Omental fat pad (tissue), 4 donors: ENCODE measurements at places on chromosomes 2 and 18. TPM values are rescaled to one million over a fixed set of nuclear protein-coding genes. Genes with fewer than 3 reads are reported as not detected.

DNA sequence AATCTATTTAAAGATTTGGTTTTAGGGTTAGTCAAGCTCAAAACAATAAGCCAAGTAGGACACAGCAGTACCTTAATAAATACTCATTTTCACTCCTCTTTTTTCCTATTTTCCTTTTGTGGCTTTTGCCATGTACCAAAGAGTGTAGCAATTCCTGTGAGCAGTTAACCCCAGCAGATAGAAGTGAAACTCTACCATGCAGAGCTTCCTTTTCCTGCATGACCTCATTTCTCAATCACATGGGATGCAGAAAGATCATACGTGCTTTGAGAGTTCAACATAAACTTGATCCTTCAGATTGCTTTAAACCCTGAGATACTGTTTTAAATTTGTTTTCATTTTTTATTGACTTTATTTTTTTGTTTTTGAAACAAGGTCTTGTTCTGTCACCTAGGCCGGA, 99.1 kb upstream of the ARHGAP15 start:
- no peak for DNase-seq

- DNase-seq, result no peak
Measured at GRCh38 chr2:11855064-11855760, 108.8 kb downstream of the LPIN1 start.

- no peak for DNase-seq
Measured at GRCh38 chr2:196336715-196337114, 165.3 kb upstream of the STK17B start.

DNA sequence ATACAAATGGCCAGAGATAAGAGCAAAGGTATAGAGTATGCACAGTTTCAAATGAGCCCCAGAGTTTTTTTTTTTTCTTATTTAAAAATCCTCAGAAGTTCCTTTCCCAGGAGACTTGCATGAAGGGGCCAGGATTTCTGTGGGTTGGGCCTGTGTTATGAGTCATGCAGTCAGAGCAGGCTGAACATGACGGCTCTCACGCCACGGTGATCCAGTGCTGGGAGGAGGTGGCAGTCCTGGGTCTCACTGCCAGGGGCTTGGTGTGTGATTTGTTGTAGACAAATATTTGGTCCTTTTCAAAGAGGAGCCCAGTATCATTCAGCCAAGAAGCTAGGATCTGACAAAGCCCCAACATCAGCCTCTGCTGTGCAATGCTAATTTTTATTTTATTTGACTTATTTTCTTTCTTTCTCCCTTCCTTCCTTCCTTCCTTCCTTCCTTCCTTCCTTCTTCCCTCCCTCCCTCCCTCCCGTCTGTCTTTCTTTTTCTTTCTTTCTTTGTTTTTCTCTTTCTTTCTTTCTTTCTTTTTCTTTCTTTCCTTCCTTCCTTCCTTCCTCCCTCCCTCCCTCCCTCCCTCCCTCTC, 10.4 kb upstream of the KCNE4 start:
- DNase-seq, result no peak

- DNase-seq, result no peak
Measured at GRCh38 chr18:24227977-24228666, 89.3 kb downstream of the CABYR start.

DNA sequence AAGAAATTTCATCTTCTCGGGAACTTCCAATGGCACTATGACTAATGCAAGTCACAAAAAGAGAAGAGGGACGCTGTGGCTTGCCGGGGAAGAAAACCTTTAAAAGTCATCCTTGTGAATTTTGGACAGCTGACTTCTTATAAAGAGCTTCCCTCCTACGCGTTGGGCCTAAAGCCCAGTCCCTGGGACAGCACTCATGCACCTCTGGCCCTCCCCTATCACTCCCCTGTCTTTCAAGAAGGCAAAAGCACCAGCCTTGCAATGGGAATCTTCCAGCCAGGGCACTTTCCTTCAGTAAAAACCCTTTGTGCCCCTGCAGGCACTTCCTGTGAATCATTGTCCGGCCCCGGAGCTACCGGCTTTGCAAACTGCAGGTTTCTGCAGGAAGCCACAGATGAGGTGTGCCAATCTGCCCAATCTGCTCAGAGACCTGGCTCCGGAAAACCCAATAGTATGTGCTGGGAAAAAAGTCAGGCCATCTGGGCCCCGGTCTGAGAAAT, 7.1 kb downstream of the MREG start:
- no peak for DNase-seq

GRCh38 chr2:38442643-38443541, 65.8 kb upstream of the ATL2 start:
- no peak for DNase-seq

- DNase-seq, result no peak
Measured at GRCh38 chr18:4400911-4401310, 54.2 kb downstream of the DLGAP1 start.

- no peak for DNase-seq
Measured at GRCh38 chr2:166375195-166375735, 479 bp downstream of the SCN9A start.

DNA sequence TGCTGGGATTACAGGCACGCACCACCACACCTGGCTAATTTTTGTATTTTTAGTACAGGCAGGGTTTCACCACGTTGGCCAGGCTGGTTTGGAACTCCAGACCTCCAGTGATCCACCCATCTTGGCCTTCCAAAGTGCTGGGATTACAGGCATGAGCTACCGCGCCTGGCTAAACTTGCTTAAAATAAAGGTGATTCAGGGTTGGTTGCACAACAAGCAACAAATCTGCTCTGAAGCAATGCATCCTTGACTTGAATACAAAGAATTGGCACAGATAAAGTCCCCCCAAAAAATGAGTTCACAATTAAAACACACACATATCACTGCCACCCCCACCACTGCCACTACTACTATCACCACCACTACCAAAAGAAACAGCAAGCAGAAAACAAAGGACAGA, 34.9 kb downstream of the CCDC88A start:
- DNase-seq, result no peak

- DNase-seq, result no peak
Measured at GRCh38 chr2:8999797-9000196, 3.7 kb downstream of the MBOAT2 start.

- no peak for DNase-seq
Measured at GRCh38 chr2:218871345-218872302, 9.0 kb upstream of the WNT10A start.

DNA sequence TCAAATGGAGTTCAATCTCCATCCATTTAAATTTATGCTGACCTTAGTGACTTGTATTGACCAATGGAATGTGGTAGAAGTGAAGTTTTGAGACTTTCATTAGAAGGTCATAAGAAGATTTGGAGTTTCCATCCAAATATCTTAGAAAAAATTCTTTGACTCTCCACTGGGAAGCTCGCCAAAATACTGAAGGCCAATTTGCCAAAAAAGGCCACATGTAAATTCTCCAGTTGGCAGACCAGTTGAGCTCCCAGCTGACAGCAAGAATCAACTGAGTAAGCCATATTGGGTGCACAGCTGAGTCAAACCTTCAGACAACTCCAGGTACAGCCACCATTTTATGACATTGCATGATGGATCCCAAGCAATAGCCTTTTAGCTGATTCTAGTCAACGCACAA, 228.3 kb upstream of the SETBP1 start:
- no peak for DNase-seq

- no peak for DNase-seq
Measured at GRCh38 chr2:23673082-23673481, 253.8 kb downstream of the ATAD2B start.

- no peak for DNase-seq
Measured at GRCh38 chr2:106195456-106195855, 1.4 kb upstream of the UXS1 start.

DNA sequence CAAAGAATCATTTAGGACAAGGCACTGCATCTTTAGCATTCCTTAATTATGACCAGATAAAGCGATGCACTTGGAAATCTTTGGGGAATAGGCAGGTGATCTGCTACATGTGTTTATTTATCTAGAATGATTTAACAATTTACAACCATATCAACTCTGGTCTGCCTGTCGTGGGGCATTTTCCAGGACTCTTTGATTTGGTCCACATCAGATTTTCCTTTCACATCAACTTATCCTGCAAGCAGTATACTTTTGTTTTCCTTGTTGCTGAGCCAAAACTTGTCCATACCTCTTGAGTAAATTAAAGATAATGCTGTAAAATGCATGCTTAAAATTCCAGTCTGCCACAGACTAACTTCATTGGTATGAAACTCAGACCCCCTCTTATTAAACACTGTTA, 312.4 kb upstream of the TCF4 start:
- no peak for DNase-seq

DNA sequence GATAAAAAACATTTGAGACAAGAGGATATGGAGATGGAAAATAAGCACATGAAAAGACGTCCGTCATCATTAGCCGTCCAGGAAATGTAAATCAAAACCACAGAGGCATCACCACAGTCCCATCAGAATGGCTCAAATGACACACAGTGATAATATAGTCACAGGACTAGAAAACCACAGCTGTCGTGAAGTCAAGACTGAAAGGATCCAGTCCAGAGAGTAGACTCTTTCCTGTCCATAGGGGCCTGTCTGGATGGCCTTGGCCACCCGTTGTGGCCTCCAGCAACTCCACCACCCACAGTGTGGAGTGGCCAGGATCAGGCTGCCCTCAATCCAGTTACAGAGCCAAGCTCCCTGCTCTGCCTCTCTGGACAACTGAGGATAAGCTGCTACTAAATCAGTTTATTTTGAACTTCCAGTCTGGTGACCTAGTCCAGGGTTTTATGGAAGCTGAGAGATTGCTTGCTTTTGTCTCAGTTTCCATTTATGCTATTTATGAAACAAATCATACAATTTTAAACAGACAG, 60.4 kb downstream of the RHOB start:
- DNase-seq, result no peak

Gene EPB41L3
- total RNA-seq, result 163 TPM

Gene PRKAG3
- not detected for total RNA-seq

Gene RGPD3
- 0.84 TPM for total RNA-seq

Gene STARD6
- total RNA-seq, result not detected

Gene KCNS3
- 4.8 TPM for total RNA-seq

Gene CD8B2
- not detected for total RNA-seq

Gene TMEM198
- 1.9 TPM for total RNA-seq

Gene CCDC85A
- total RNA-seq, result 7.8 TPM

Gene PCARE
- total RNA-seq, result not detected

Gene TIGD1
- 3.8 TPM for total RNA-seq

Gene STON1
- 124 TPM for total RNA-seq

Gene EPC2
- 36.9 TPM for total RNA-seq

Gene ERICH2
- total RNA-seq, result not detected

Gene MERTK
- 41.1 TPM for total RNA-seq

Gene MPP4
- 1.0 TPM for total RNA-seq

Gene DSC1
- total RNA-seq, result not detected

Gene RAPGEF4
- total RNA-seq, result 25.6 TPM

Gene CAPN10
- total RNA-seq, result 22.6 TPM

Gene PTGR3
- total RNA-seq, result 23.0 TPM
